ENCODE measurements at places on chromosomes 7 and 10.

DNA sequence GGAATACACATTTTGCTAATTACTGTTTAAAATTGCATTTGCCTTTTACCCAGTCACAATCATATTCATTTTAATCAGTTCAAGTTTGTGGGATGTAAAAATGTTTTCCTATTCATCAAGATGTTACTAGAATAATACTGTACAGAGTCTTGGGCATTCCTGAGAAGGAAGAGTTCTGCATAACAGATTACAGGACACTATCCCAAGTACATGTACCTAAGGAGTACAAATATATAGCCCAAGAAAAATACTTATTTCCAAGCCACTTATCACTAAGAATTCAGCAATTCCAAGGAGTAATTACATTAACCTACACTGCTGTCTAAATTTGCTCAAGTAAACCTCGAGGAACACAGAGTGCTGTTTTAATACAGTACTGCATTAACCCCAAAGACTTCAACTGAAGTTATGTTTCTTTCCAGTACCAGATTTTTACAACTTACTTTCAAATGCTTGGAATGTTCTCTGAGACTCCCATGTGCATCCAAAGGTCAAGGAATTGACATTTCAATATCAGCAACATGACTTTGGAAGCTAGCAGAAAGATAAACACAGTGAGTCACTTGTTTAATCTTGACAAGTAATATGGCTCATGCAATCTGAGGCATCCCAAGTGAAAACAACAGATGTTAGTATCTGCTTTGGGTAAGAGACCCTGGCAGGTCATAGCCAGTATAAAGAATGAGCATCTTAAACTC, 125.4 kb upstream of the BET1 start:
- DNase-seq = peak; percentile 59

- no peak for DNase-seq
Measured at GRCh38 chr10:7773845-7774801, 13.7 kb downstream of the KIN start.

GRCh38 chr7:80204919-80205318, 70.3 kb downstream of the GNAI1 start:
- no peak for DNase-seq

DNA sequence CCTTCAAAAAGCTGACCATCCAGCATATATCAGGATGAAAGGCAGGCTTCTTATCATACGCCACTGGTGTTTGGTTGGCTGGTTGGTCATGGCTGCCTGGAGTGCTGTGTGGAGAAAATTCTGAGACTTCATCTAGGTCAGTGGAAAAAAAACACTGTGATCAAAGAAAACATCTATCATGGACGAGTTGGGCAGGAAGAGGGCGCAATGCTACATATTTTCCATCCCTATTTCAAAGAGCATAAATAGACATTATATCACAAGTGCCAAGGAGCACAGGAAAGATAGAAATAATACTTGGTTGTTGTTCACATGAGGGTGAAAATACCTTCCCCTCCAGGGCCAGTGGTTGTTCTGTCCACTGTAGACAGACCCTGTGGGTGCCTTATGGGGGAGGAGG, 128.4 kb upstream of the PLPP4 start:
- DNase-seq = no peak

DNA sequence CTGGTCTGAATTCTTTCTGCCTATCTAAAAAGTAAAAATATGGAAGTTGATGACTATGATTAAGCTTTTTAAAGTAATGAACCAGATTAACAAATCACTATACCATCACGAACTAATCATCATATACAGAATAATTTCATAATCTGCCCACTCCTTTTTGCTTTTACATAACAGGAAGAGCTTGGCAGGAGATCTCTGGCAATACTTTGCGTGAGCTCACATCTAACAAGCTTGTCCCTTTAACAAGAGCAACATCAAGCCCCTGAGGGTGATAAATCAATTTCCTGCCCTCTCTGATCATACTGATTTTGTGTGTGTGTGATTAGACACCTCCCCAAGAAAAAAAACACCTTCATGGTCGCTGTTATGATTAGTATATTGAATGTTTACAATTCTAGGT, 143.5 kb upstream of the ASAH2 start:
- no peak for DNase-seq

GRCh38 chr10:3260066-3260834, 87.7 kb upstream of the PITRM1 start:
- DNase-seq = no peak

- DNase-seq = peak; percentile 32
Measured at GRCh38 chr10:42783181-42783549, 570 bp downstream of the BMS1 start.

GRCh38 chr10:6657669-6658068, 77.6 kb upstream of the PRKCQ start:
- DNase-seq = no peak
